Right cardiac atrium (tissue), 5 donors: ENCODE measurements at places on chromosomes 16 and 17. TPM values are rescaled to one million over a fixed set of nuclear protein-coding genes. Genes with fewer than 3 reads are reported as not detected.

CSF3 gene
- not detected for total RNA-seq

SLFN11 gene
- 21.5 TPM for total RNA-seq

SHBG gene
- 0.71 TPM for total RNA-seq

HASPIN gene
- total RNA-seq, result 0.29 TPM

AGRP gene
- not detected for total RNA-seq
